ENCODE measurements at places on chromosomes 2 and 18.
A peak's percentile ranks its signal among the peaks of the same experiment; 100 is the strongest.

- DNase-seq = peak; percentile 41
These were observed 22.8 kb upstream of the SCN7A start for GRCh38 chr2:166516712-166517303.

DNA sequence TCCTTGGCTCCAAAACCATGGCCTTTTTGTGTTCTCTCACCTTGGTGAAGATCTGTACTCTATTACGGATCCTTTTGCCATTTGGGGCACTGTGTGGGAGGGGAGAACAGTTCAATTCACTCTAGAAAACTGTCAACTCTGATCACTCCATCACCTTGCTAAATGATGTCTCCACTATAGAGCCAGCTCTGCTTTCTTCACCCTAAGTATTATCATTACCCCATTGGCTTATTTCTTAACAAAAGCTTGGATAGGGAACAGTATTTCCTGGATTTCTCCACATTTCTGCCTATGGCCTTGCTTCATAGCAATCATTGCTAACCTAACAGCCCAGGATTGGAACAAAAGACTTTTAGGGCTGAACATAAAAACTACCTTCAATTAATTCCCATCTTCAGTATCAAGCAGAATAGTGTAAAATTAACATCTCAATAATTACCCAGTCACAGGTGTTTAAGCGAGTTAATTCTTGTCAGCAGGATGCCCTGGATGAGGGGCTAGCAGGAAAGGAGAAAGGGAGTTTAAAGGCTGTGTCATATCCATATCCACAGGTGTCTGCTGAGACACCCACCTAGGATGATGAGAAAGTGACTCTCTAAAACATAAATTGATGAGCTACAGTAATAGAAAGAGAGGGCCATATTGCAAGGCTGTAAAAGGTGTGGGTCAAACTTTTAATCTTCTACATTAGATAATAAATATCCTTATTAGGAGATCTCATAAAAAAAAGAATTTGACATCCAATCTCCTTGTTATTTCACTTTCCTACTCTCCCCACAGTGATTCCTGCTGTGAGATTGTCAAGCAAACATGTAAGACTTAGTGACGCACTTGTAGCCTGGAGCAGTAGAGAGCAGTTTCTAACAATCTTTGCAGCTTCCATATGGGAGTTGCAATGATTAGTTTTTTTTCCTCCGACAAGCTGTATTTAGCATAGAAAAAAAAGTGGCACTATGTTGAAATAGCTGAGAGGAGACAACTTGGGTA, 589.5 kb upstream of the NXPH2 start:
- no peak for DNase-seq

DNA sequence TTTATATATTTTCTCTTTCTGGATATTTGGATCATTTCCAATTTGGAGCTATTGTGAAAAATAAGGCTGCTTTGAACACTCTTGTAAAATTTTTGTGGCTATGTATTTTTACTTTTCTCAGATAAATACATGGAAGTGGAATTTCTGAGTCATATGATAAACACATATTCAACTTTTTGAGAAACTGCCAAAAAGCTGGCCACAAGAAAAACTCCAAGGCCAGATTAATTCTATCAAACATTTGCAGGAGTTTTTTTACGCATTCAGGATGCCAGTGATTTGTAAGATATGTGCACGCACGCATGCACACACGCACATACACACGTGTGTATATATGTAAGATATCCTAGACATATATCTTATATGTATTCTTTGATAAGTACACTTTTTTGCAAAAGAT, 477.5 kb upstream of the SPHKAP start:
- DNase-seq = peak; percentile 89

DNA sequence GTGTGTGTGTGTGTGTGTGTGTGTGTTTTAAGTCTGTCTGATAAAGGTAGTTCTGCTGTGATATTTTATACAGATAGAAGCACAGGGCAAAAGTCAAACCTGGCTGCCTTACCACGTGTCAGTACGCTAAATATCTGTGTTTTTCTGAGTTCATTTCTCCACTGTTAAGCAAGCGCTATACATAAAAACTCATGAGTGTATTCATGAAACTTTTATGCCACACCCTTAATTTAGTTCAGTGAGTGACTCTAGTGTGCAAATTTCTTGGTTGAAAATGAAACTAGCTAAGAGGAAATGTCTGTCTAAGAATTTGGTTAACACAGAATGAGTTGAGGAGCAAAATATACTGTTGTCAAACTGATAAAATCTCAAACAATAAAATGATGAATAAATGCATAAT, 11.2 kb downstream of the CASP10 start:
- DNase-seq = no peak

DNA sequence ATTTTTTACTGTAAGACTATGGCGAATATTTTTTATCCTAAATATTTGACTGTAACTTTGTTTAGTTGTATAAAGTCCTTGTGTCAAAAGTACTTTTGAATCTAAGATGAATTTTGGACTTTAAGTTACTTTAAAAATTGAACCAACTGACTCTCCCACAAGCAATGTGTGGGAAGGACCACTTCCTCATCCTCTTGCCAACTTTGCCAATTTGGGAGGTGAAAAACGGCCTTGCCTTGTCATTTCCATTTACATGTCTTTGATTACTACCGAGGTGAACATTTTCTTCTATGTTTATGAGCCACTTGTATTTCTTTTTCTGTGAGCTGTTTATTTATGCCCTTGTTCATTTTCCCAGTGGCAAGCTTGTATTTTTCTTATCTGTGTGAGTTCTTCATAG, 12.8 kb upstream of the MSGN1 start:
- no peak for DNase-seq

GRCh38 chr2:20149703-20150030, 75.3 kb downstream of the SDC1 start:
- DNase-seq = no peak

GRCh38 chr2:203191961-203192360, 46.9 kb upstream of the CYP20A1 start:
- DNase-seq = no peak

DNA sequence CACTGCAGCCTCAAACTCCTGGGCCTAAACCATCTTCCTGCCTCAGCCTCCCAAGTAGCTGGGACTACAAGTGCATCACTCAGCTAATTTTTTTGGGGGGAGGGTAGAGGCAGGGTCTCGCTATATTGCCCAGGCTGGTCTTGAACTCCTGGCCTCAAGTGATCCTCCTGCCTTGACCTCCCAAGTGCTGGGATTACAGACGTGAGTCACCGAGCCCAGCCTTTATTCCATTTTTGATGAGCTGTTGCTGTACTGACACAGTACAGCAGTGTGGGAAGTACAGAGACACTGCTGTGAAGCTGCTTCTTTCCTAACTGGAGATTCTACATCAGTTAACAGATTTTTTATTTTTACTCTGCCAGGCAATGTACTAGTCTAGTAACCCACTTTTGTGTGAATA, 18.8 kb downstream of the PTRHD1 start:
- DNase-seq = no peak

DNA sequence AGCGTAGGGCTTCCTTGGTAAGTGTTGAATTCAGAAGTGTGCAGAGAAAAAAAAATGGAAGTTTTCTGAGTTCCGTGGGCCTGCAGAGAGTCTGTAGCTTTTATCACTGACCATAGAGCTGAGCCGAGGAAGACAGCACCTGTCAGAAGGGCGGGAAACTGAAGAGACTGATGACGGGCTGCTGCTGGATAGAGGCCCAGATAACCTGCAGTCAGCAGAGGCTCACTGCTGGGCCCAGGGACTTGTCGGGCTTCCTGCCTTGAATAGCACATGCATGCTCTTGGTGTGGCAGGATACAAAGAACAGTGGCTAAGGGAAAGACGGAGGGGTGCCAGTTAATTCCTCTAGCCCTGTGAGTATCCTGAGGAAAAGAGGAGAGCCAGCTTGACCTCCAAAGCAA, 166.4 kb downstream of the MGAT5 start:
- DNase-seq = no peak

DNA sequence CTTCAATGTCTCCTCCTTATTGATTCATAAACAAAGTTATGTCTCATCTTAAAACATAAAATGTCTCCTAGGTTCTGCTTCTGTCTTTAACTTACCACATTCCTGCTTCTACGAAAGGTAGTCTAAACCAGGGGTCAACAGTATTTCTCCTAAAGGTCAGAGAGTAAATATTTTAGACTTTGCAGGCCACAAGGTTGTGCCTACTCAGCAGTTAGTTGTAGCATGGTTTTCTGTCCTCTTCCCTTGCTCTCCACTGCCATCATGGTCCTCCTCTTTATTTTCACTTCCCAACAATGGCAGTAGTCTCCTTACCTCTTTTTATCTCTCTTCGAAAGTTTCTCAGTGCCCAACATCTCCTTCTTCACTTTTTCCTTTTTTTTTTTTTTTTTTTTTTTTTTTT, 68.3 kb upstream of the LRP1B start:
- no peak for DNase-seq

DNA sequence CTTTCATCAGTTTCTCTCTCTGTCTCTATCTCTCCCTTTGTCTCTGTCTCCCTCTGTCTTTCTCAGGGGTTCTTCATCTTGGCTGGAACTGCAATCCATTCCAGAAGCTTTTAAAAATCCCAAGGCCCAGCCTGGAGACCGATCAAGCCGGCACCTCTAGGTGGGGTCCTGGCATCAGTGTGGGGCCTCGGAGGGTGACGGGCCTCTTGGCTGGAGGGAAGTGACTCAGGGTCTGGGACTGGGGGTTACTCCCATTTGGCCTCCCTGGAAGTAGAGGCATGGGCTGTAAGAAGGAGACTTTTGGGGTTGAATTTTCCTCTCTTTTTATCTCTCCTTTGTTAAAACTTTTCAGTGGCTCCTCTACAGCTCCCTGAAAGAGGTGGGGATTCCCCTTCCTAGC, 52.8 kb upstream of the OTOF start:
- DNase-seq = peak; percentile 44

DNA sequence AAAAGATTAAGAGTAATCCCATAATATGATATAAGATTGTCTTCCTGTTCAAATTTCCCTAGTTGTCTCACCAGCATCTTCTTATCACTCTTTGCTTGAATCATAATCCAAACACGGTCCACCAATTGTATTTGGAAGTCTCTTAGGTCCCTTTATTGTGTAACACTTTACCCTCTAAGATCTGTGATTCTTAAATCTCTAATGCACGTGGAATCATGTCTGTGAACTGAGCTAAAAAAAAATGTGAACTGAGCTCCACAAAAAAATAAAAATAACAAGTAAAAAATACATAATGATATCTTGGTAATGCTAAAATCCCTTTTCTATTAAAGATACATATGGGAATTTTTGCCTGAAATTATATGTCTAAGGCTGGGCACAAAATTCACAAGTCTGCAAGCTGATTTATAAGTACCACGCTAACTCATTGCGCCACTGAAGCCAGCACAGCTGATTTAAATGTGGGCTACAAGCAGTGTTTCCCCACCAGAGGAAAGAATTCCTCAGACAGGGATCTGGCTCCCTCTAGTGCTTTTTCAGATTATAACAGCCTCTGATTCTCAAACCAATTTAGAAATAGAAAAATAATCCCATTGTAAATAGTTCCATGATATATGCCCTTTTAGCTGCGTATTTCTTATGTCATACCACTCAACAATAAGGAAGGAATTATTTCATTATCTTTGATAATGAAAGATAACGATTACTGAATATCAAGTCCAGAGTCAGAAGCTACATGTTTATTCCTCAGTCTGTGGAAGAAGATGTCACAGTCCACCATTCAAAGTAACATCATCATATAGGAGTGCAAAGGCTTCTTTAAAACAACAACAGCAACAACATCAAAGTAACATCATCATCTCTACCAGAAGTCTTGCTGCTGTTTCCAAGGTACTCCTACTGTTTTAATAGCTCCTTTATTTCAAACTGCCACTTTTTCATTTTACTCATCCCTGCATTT, 22.9 kb downstream of the RBM43 start:
- peak; percentile 79 for DNase-seq
